ENCODE measurements at places on chromosomes 3 and 15. TPM values are rescaled to one million over a fixed set of nuclear protein-coding genes. Genes with fewer than 3 reads are reported as not detected.

GRCh38 chr3:53238886-53239285 lies 16.9 kb downstream of the TKT start:
- no peak for DNase-seq

- DNase-seq, result no peak
These were observed 23.2 kb downstream of the ALS2CL start for GRCh38 chr3:46670000-46670890.

DNA sequence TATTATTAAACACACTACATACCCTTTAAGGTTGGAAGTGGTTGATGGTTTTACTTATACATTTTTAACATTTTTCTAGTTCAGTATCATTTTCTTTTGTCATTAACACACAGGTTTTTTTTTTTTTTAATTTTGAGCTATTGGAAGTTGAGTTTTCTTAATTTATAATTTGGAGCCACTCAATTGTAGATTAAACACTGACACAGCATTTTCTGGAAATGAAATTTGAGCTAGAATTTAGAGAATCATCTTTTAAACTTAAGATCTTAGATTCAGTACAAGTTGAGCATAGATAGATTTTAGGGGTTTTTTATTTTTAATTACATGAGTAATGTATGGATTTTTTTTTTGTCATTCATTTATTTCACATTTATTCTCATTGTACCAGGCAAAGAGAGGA lies 35.0 kb downstream of the RASA2 start:
- DNase-seq, result no peak

- DNase-seq, result no peak
These were observed 402.1 kb downstream of the PDCD6IP start for GRCh38 chr3:34200576-34200975.

DNA sequence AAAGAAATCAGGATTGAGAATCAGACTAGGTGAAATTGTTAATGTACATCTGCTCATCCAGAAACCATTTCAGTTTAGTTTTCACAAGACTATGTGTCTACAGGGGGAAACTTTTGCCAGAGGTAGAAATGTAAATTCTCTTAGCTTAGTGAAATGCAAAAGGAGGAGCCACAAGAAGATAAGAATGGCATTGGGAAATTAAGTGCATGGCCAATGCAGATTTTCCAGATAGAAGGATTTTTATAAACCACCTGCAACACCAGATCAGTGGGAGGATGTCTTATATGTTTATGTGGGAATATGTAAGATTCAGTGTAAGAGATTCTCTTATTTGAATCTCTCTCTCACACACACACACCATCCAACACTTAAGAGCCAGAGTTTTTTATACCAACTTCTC lies 67.2 kb downstream of the HMG20A start:
- no peak for DNase-seq

DNA sequence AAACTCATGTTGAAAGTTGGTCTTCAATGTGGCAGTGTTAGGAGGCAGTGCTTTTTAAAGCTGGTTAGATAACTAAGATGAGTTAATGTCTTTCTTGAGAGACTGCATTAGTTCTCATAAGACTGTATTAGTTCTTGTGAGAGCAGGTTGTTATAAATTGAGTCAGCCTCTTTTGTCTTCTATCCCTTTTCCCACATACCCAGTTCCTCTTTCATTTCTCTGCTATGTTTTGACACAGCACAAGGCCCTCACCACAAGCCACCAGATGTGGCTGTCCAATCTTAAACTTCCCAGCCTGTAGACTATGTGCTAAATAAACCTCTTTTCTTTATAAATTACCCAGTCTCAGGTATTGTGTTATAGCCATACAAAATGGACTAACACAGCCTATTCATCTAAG lies 94.6 kb upstream of the SNTN start:
- DNase-seq, result no peak

Gene UBR1
- total RNA-seq, result 26.0 TPM

Measured in GM23248 (cell line).